ENCODE measurements at places on chromosomes 11 and 22. TPM values are rescaled to one million over a fixed set of nuclear protein-coding genes. Genes with fewer than 3 reads are reported as not detected.

Gene CCDC87
- 0.18 TPM for total RNA-seq

Gene IGSF9B
- under 0.01 TPM for total RNA-seq

Gene DEFB108B
- not detected for total RNA-seq

Gene MMP11
- total RNA-seq, result 1.4 TPM

Gene WNT11
- not detected for total RNA-seq

Gene TPH1
- total RNA-seq, result under 0.01 TPM

DNA sequence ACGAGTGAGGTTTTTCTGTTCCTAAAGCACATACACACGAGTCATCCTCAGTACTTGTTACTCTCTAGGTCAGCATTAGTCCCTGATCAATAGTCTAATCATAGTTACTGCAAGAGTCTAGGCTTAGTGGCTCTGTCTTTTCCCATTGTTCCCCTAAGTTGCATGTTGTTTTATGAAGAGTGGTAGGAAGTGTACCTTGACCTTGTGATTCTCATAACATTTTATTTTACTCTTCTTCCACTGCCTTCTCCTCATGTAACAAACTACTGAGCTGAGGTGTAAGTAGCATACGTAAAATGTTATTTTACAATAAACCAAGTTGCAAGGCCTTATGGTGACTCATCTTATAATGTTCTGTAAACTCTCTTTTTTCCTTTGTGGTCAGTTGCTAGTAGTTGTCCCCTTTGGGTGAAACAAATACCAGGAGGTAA, 15.0 kb downstream of the METTL15 start:
- no peak overlapping the region for H3K27ac ChIP-seq
- peaks cover 4% of the 10 kb centered on the region for H3K4me1 ChIP-seq
- no peaks in the 10 kb centered on the region for H3K36me3 ChIP-seq
- H3K27me3 ChIP-seq, result no peaks in the 10 kb centered on the region
- H3K4me3 ChIP-seq, result peak overlapping the region; percentile 32
- peak; percentile 82 for DNase-seq

- DNase-seq, result peak; percentile 18
- H3K27ac ChIP-seq, result no peak overlapping the region
- no peaks in the 10 kb centered on the region for H3K36me3 ChIP-seq
- peaks cover 4% of the 10 kb centered on the region for H3K4me1 ChIP-seq
- H3K27me3 ChIP-seq, result peaks cover 11% of the 10 kb centered on the region
Measured at GRCh38 chr22:27668828-27669797, 132.4 kb downstream of the MN1 start.

DNA sequence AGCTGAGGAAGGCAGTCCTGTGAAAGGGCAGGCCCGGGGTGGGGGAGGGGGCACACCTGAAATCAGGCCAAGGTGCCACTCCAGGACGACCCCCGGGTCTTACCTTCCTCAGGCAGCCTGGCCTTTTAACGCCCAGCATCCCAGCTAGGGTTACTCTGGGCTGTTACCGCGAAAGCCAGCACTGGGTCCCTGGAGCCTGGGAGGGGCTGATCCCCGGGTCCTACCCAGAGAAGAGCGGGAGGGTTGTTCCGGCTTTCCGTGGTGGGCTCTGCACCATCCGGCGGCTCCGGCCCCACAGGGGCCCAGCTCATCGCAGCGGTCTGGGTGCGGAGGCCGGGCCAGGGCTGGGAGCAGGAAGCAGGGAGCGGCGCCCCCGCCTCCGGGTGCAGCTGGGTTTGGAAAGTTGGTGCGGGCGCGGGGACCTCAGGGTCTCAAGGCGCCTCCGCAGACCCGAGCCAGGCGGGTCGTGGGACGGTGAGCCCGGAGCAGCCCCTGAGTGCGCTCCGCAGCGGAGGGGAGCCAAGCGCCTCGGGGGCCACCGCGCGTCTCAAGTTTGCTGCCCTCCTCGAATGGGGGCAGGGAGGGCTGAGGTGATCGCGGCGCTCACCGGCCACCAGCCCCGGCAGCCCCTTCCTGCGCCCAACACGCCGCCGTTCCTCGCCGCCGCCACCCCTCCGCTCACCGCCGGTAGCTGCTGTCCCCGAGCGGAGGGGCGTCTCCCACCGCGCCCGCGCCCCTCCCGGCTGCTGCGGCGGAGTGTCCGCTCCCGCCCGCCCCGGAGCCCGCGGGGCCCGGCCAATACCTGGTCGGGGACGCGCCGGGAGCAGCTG, 831 bp downstream of the CHST1 start:
- H3K4me3 ChIP-seq, result peak overlapping the region; percentile 36
- H3K27ac ChIP-seq, result no peak overlapping the region
- no peaks in the 10 kb centered on the region for H3K36me3 ChIP-seq
- no peak for DNase-seq

GRCh38 chr11:115613986-115614632, 109.9 kb upstream of the CADM1 start:
- H3K4me1 ChIP-seq, result peaks cover 17% of the 10 kb centered on the region
- H3K27me3 ChIP-seq, result peaks cover 3% of the 10 kb centered on the region
- H3K4me3 ChIP-seq, result no peak overlapping the region
- DNase-seq, result peak; percentile 90

GRCh38 chr11:70325824-70326223, 55.3 kb downstream of the PPFIA1 start:
- no peak overlapping the region for H3K4me3 ChIP-seq
- no peaks in the 10 kb centered on the region for H3K27me3 ChIP-seq
- peaks cover 14% of the 10 kb centered on the region for H3K4me1 ChIP-seq
- H3K27ac ChIP-seq, result peak overlapping the region; percentile 46
- H3K36me3 ChIP-seq, result peaks cover 24% of the 10 kb centered on the region

- H3K27ac ChIP-seq, result no peak overlapping the region
- H3K27me3 ChIP-seq, result no peaks in the 10 kb centered on the region
- H3K4me1 ChIP-seq, result peaks cover 44% of the 10 kb centered on the region
- peak; percentile 33 for DNase-seq
- H3K36me3 ChIP-seq, result peaks cover 50% of the 10 kb centered on the region
- no peak overlapping the region for H3K4me3 ChIP-seq
Measured at GRCh38 chr22:37753746-37754145, 54.0 kb upstream of the GCAT start.

GRCh38 chr11:16935518-16936302, 78.5 kb downstream of the PLEKHA7 start:
- no peaks in the 10 kb centered on the region for H3K36me3 ChIP-seq
- no peak overlapping the region for H3K27ac ChIP-seq
- peaks cover 14% of the 10 kb centered on the region for H3K27me3 ChIP-seq
- H3K4me3 ChIP-seq, result no peak overlapping the region

GRCh38 chr11:18384157-18384641, 10.2 kb upstream of the LDHA start:
- H3K27ac ChIP-seq, result peak overlapping the region; percentile 88
- no peaks in the 10 kb centered on the region for H3K27me3 ChIP-seq
- peak; percentile 79 for DNase-seq
- H3K36me3 ChIP-seq, result no peaks in the 10 kb centered on the region
- no peak overlapping the region for H3K4me3 ChIP-seq
- H3K4me1 ChIP-seq, result peaks cover 19% of the 10 kb centered on the region

DNA sequence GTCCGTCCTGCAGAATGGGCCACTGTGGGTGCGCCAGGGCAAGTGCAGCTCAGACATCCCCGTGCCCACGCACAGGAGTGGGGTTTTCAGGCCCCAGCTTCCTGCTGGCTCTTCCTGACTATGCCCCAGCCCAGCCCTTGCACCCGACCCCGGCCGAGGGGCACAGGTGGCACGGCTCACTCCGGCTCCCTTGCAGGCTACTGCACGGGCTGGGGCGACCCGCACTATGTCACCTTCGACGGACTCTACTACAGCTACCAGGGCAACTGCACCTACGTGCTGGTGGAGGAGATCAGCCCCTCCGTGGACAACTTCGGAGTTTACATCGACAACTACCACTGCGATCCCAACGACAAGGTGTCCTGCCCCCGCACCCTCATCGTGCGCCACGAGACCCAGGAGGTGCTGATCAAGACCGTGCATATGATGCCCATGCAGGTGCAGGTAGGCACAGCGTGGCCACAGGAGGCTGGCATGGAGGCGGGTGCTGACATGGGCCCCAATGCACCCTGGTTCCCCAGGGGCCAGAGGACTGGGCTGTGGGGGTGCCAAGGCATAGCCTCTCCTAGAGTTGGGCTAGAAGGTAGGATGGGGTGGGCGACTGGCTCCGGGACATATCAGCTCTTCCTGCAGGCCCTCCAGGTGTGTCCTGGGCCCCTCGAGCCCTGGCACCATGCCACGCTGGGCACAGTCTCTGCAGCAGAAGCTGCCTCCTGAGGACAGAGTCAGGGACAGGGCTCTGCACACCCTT, 27.7 kb downstream of the MUC2 start:
- H3K4me3 ChIP-seq, result no peak overlapping the region
- no peaks in the 10 kb centered on the region for H3K4me1 ChIP-seq
- H3K27me3 ChIP-seq, result peaks cover 4% of the 10 kb centered on the region
- H3K27ac ChIP-seq, result no peak overlapping the region
- no peaks in the 10 kb centered on the region for H3K36me3 ChIP-seq

DNA sequence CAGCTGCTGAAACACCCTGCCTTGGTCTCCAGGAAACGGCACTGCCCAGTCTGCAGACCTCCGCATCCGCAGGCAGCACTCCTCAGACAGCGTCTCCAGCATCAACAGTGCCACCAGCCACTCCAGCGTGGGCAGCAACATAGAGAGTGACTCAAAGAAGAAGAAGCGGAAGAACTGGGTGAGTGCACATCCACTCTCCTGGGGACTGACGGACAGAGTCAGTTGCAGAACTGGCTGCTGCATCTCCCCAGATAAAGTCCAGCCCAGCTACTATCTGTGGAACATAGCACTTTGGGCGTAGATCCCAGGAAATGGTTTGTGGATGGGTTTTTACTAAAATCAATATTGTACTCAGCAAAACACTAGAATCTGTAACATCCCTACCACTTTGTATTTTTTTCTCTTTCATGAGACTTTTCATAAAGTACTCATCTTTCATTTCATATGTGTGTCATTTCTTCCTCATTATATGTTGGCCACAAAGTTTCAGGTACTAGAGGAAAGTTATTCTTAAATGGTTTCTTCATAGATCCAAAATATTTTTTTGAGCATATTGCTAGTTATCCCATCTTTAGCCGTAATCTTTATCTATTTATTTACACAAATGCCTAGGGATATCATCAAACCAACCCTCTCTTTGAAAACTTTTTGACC, 80.1 kb downstream of the DBX1 start:
- H3K27me3 ChIP-seq, result no peaks in the 10 kb centered on the region
- H3K4me1 ChIP-seq, result no peaks in the 10 kb centered on the region
- no peak for DNase-seq
- peaks cover 38% of the 10 kb centered on the region for H3K36me3 ChIP-seq
- H3K27ac ChIP-seq, result no peak overlapping the region
